Amniotic epithelial cell (primary cell): ENCODE measurements at places on chromosomes 1 and 21.
A peak's percentile ranks its signal among the peaks of the same experiment; 100 is the strongest.

DNA sequence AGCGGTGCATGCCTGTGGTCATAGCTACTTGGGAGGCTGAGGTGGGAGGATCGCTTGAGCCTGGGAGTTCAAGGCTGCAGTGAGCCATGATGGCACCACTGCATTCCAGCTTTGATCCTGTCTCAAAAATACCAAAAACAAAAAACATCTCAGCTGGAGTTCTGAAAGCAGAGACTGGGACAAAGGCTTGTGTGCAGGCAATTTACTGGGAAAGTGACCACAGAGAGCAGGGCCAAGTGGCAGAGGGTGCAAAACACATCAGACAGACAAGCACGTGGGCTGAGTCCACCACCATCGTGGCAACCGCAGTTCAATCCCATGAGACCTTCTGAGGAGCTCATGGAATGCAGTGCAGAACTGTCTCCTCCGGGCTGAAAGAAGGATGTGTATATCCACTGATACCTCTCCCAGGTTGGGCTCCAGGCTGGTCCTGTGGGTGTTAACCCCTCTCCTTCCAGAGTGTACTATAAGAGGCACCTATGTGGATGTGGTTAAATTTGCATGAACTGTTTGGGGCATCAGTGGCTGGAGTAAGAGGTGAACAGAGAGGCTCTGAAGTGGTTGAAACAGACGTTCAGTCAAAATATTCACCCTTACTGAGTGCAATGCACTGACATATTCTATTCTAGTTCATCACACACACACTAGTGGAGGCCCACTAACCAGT, 10.8 kb downstream of the PIGP start:
- peak; percentile 44 for DNase-seq

GRCh38 chr21:30541764-30542163, at the start of gene KRTAP19-6:
Gene KRTAP19-6, minus strand, starts transcription at chr21:30541864. Its CDS starts 31 bp downstream, at chr21:30541833.
- DNase-seq = no peak

- no peak for DNase-seq
Measured at GRCh38 chr1:117146072-117146471, 24.5 kb upstream of the TRIM45 start.

GRCh38 chr1:59688976-59689375, 125.8 kb upstream of the HOOK1 start:
- no peak for DNase-seq

- DNase-seq = no peak
Measured at GRCh38 chr1:180982422-180982821, 40.2 kb downstream of the STX6 start.

DNA sequence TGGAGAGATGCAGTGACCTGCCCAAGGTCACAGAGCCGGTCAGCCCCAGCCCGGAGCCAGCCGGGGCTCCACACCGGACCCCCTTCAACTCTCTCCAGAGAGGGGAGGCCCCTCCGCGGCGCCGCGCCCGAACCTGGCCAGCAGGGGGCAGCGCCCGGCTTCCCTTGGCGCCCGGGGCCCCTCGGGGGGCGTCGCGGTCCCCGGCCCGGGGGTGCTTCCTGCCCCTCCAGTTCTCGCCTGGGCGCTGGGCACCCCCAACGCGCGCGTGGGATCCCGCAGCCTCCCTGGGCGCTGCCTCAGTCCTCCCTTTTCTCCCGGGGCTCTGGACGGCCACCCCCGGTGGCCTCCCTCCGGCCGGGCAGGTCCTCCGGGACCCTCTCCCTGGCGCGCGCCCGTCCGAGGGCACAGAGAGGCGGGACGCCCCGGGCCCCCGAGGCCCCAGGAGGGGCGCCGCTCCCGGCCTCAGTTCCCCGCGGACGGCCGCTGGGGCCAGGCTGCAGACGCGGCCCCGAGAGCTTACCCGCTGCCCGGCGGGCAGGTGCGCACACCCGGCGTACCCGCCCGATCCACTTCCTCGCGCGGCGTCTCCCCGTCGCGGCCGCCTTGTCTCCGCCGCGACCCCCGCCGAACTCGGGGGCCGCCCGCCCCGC, 406 bp downstream of the HTR1D start:
- DNase-seq = no peak

DNA sequence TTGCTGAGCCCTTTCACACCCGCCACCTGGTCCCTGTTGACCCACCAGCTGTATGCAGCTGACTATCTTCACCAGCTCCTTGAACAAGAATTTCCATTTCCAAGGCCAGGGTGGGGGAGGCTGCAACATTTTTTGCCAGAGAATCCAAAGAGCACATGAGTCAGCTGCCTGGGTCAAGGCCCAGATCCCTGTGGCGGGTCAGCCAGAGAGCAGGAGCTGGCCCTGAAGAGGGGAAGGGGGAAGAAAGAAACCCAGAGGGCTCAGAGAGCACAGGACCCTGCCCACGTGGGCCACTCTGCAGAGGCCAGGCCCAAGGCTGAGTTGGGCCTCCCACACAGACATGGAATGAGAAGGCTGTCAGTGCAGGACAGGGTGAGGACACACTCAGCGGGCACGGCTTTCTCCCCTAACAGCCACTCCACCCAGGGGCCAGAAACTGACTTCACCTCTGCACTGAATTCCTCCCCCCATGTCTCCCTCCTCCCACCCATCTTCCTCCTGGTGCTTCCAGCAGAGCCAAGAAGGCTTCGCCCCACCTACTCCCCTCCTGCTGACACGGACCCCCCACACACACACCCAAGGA, 28.9 kb downstream of the S100A6 start:
- peak; percentile 90 for DNase-seq

GRCh38 chr1:46630719-46631118, 14.1 kb upstream of the MOB3C start:
- DNase-seq = no peak

GRCh38 chr1:222106377-222106776, 364.5 kb upstream of the DUSP10 start:
- no peak for DNase-seq

DNA sequence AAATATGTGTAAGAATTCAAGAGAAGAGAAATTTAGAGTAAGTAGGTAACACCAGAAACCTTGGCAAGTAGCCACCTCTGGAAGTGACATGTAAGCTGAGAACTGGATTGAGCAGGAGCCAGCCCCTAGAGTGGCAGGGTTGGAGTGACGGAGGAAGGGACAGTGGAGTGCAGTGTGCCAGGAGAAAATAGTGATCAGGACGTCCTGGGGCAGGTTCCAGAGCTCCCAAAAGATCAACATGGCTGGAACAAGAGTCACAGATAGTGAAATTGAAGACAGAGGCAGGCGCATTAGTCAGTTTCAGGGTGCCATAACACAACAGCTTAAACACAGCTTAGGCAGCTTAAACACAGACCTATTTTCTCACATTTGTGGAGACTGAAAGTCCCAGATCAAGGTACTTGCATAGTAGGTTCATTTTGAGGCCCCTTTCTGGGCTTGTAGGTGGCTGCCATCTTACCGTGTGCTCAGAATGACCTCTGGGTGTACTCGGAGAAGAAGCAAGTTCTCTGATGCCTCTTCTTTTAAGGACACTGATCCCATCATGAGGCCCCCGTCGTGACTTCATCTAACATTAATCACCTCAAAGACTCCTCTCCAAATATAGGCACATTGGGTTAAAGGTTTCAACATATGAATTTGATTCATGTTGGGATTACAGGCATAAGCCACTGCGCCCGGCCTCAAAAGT, 37.2 kb downstream of the GNPAT start:
- no peak for DNase-seq

DNA sequence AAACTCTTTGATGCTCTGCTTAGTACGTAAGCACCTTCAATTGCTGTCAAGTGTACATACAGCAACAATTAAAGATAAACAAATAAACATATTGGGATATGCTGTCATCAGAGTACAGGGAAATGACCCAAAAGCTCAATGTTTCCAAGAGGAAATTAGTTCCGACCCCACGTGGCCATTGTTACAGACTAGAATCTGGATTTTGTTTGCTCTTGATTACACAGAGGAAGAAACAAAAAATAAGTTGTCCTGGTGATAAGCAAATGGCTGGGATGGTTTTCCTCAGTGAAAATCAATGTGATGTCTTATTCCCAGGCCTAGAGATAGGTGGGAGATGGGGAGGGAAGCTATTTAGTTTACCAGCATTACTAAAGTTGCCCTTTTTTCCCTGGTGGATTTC, 113.0 kb upstream of the UBE2U start:
- DNase-seq = no peak

DNA sequence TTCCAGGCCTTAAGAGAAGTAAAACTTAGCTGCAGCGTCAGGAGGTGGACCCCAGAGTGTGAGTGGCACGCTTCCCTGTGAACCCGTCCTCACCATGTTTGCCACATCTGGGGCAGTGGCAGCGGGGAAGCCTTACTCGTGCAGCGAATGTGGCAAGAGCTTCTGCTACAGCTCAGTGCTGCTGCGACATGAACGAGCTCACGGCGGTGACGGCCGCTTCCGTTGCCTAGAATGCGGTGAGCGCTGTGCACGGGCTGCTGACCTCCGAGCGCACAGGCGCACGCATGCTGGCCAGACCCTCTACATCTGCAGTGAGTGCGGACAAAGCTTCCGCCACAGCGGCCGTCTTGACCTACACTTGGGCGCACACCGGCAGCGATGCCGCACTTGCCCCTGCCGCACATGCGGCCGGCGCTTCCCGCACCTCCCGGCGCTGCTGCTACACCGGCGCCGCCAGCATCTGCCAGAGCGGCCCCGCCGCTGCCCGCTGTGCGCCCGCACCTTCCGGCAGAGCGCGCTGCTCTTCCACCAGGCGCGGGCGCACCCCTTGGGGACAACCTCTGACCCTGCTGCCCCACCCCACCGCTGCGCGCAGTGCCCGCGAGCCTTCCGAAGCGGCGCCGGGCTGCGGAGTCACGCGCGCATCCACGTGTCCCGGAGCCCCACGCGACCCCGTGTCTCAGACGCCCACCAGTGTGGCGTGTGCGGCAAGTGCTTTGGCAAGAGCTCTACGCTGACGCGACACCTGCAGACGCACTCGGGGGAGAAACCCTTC, 9.3 kb downstream of the ZNF672 start:
- DNase-seq = no peak

GRCh38 chr1:9724706-9725476, 73.4 kb downstream of the PIK3CD start:
- DNase-seq = peak; percentile 40

DNA sequence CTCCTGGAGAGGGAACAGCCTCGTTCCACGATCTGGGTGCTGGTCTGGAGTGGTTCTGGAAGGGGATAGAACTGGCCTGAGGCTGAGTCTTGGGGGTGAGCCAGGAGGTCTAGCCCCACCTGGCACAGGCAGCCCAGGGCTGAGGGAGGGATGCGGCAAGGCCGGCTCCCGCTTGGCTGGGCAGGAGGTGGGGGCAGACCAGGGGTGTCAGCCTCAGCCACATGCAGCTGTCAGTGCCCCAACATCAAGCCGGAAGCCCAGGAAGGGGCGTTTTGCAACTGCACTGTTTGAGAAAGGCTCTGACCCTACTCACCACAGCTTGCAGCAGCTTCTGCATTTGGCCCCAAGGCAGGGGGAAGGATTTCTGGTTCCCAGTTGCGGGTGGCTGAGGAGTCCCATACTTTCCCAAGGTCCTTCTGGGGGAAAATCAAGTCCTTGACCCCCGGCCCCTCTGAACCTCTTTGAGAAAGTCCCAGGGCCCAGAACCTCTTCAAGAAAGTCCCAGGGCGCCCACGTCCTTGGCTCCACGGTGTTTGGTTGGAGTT, 2.0 kb downstream of the EFHD2 start:
- DNase-seq = peak; percentile 50

DNA sequence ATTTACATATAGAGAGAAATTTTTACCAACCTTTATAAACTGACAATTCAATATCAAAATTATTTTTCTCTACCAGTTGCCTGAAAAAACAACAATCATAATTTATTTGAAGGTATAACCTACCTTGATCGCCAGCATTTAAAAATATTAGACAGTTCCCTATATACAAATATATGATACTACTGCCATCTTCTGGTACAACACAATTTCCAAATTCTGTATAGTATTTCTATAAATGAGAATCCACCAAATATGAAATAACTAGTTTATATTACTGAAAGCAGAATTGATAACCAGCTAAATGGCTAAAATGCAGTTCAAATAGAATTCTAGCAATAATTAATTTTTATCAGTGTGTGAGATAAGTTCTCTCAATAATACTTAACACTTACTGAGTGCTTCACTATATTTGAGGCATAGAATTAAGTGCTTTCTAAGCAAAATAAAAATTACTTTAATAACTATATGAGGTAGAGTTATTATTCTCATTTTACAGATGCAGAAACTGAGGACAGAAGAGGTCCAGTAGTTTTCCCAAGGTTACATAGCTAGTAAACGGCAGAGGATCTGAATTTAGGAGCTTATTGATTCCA, 75.6 kb downstream of the PIGK start:
- peak; percentile 9 for DNase-seq

DNA sequence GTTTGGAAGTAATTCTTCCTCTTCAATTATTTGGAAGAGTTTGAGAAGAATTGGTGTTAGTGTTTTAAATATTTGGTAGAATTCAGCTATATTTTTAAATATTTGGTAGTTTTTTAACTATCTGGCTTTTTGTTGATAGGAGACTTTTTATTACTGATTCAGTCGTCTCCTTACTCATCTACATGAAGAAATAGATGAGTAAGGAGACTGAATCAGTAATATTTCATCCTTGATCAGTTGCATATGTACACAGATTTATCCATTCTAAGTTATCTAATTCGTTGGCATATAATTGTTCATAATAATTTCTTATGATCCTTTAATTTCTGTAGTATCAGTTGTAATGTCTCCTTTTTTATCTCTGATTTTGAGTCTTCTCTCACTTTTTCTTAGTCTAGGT, 224.1 kb downstream of the GPR52 start:
- DNase-seq = no peak

DNA sequence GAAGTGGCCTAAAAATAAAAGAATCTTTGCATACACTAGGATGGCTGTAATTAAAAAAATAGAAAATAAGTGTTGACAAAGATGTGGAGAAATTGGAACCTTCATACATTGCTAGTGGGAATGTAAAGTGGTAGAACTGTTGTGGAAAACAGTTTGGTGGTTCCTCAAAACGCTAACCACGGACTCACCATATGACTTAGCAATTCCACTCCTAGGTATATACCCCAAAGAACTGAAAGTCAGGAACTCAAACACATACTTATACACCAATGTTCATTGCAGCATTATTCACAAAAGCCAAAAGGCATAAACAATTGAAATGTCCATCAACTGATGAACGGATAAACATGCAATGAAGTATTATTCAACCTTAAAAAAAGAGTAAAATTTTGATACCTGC, 10.8 kb upstream of the HMGCL start:
- DNase-seq = no peak

DNA sequence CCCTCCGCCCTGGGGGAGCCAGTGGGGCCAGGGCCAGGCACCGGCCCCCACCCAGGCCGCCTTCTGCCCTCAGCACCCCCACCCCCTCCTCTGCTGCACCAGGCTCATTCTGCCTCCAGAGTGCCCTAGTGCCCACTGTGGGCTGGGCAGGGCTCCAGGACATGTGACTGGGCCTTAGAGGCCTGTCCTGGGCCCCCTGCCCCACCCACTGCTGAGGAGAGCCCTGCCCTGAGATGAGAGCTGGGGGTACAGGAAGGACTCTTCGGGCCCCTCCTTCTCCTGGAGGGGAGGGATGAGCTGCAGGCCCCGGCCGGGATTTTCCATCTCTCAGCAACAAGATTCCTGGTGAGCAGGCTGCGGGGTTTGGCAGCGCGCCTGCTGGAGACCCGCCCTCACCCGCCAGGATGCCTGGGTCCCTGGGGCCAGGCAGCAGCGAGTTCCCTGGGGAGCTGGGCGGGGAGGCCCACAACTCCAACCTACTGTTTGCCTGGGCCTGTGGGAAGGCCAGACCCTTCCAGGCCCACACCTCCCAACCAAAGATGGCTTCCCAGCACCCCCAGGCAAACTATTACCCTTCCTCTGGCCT, 14.0 kb downstream of the AHDC1 start:
- no peak for DNase-seq
